ENCODE measurements at places on chromosomes 7 and 10.

- DNase-seq: no peak
Observed at GRCh38 chr10:71737834-71738197, 18.2 kb upstream of the C10orf105 start.

DNA sequence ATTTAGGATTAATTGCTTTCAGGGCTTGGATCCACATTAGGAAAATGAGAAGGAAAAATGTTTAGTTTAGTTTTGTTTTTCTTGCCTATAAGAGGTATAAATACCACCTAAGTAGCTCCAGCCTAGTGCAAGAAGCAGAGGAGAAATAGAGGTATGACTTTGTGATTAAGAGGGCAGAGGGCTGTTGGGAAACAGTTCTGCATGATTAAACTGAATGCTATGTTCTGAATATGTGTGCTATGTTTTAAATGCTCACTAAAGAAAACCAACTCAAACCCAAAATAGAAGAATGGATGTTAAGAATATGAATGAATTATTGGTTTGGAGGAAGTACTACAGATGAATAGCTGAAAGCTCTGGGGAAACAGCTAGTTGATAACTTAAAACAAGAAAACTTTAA, 7.6 kb downstream of the CALCR start:
- DNase-seq: no peak

GRCh38 chr10:132922872-132923271, 19.5 kb downstream of the CFAP46 start:
- no peak for DNase-seq

- peak; percentile 58 for DNase-seq
Observed at GRCh38 chr7:157136372-157136771, 2.4 kb upstream of the UBE3C start.

DNA sequence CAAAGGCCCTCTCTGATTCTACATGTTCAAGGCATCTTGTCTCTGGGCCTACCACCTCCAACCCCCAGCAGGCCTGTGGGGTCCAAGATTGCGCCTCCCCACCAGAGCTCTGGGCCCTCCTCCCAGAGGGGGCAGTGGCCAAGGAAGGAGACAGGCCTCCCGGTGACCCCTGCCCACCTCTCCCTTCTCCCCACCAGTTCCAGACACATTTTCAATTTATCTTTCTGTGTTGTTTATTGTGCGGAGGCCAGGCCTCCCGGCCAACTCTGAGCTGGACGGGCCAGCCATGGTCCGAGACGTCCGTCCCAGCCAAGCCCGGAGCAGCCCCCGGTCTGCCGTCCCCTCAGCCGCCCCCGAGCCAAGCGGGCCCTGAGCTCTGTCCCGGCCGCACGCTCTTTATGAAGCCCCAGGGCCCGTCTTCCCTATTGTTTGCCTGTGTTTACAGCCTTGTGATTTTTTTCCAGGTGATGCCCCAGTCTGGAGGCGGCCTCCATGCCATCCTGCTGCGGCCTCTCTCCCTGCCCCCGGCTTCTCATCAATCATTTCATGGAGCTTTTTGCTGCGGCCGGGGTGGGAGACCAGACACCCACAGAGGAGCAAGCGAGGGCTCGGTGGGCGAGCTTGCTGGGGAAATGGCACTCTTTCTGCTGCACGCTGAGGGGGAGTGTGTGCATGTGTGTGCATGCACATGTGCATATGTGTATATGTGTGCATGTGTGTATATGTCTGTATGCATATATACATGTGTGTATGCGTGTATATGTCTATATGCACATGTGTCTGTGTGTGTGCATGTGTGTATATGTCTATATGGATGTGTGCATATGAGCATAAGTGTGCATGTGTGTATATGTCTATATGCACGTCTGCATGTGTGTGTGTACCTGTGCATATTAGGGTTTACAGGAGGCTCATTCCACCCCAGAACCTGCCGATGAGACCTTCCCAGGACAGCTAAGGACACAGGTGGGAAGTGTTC, 52.7 kb upstream of the ELN start:
- DNase-seq: no peak

GRCh38 chr10:13346283-13347042, 1.6 kb downstream of the SEPHS1 start:
- no peak for DNase-seq

GRCh38 chr7:96034940-96035727, 262.8 kb downstream of the DYNC1I1 start:
- no peak for DNase-seq

- DNase-seq: no peak
Observed at GRCh38 chr7:8089036-8089780, 120.6 kb downstream of the GLCCI1 start.

- DNase-seq: no peak
Observed at GRCh38 chr7:116810267-116811116, 51.9 kb upstream of the CAPZA2 start.

DNA sequence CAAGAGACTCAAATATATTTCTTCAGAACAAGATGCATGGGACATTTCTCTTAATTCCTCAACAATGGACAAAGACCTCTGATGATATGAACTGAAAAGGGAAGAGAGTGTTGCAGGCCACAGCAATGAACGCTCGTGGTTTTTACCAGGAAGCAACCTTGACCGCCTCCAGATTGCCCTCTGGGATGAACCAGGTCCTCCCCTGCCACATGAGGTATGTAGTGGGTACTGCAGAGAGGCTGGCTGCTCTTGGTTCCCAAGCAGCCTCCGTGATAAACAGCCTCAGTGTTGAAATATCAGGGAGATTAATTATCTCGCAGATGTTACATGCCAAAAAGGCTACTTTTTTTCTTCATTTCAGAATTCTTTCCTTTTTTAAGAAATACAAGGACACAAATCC, 338.8 kb downstream of the ELMO1 start:
- no peak for DNase-seq

- DNase-seq: peak; percentile 98
Observed at GRCh38 chr10:103678178-103678526, 177.2 kb downstream of the SH3PXD2A start.

GRCh38 chr10:10680496-10680895, 337.2 kb upstream of the CELF2 start:
- no peak for DNase-seq

DNA sequence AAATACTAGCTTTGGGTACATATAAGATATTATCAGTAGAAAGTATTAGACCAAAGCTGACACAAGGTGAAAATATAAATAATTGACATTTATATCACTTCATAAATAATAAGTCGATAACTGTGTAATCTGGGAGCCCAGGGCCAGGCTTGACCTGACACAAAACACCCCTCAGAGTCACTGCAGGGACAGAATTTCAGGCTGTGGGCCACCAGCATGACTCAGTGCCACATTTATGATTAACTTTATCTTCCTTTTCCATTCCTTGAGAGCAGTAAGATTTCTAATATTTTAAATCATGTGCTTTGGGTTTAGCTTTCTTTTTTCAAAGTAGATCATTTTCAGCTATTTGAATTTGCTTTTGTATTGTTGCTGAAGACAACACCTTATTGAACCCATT, 102.9 kb upstream of the NFE2L3 start:
- DNase-seq: no peak

DNA sequence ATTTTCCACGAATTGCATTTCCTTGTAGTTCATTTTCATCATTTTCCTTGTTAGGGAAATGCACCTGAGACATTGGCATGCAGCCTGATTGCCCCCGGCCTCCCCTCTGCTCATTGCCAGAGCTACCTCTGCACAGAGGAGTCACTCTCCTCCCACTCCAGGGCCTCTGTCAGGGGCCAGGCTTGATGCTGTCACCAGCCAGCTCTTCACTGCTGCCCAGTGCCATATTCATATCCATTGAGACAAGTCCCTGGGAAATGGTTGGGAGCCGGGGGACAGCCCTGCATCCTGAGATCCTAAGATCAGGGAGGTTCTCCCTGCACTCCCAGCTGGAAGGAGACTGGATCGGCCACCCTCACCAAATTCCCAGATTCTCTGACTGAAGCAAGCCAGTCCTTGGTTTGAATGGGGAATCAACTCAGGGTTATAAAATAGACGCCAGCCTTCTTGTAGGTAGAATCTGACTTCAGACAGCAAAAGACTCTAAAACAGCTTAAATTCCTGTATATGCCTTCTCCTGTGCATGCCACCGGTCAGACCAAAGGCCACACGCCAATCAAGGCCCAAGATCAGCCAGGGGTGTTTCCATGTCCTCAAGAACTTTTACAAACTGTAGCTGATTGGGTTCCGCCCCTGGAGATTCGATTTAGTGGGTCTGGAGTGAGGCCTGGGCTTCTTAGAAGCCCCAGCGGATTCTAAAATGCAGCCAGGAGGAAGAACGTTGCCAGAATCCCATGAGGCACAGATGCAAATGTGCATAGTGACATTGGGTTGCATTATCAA, 86.5 kb downstream of the PARP12 start:
- no peak for DNase-seq

DNA sequence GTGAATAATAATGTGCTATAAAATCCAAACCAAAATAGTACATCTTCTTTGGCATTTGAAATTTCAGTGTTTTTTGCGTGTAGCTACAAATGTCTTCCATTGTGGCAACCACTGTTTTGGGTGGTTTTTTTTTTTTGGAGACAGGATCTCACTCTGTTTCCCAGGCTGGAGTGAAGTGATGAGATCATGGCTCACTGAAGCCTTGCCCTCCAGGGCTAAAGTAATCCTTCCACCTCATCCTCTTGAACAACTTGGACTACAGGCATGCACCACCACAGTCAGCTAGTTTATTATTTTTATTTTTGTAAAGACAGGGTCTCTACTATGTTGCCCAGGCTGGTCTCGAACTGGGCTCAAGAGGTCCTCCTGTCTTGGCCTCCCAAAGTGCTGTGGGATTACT, 455.1 kb downstream of the AUTS2 start:
- DNase-seq: no peak

DNA sequence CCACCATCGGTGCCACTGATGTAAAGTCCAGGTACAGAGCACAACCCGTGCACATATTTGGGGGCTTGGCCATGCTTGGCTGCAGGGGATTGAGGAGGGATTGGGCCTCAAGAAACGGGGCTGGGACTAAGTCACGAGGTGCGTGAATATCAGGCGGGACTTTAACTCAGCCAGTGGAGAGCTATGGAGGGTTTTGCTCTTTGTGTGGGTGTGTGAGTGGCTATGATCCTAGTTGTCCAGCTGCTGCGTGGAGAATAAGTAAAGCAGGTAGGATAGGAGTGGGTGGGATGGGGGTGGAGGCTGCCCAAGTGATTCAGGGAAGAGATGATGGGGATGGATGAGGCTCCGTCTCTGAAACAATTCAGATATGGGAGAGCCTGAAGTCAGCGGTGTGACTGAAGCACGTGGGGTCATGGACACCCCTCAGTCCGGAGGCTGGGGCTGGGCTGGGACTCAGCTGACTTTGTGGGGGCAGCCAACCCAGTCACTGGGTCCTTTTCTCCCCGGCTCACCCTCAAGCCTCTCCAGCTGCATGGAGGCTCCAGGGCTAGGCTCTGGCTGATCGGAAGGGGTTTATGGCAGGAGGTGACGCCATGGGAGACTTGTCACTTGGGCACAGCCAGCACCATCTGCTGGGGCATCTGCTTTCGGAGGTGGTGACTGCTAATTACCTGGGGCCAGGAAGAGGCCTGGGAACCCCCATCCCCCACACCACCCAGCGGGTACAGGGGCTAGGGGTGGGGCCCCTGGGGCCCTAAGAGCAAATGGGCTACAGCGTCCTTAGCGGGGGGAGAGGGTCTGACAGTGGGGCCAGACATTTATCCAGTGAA, 1.7 kb upstream of the LFNG start:
- no peak for DNase-seq

- no peak for DNase-seq
Observed at GRCh38 chr7:87570178-87570577, 30.5 kb downstream of the ABCB1 start.

DNA sequence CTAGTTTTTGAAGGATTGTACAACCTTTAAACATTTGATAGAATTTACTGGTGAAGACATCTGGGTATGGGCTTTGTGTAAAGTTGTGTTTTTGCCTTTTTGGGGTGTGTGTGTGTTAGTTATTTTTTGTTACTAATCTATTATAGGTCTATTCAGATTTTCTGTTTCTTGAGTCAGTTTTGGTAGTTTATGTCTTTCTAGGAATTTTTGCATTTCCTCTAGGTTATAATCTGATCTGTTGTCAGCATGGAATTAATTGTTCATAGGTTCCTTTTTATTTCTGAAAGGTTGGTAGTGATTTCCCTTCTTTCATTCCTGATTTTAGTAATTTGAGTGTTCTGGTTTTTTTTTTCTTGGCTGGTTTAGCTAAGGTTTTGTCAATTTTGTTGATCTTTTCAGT, 17.7 kb downstream of the SEPTIN7 start:
- DNase-seq: no peak

GRCh38 chr10:84317174-84317573, 11.2 kb upstream of the CCSER2 start:
- DNase-seq: no peak

DNA sequence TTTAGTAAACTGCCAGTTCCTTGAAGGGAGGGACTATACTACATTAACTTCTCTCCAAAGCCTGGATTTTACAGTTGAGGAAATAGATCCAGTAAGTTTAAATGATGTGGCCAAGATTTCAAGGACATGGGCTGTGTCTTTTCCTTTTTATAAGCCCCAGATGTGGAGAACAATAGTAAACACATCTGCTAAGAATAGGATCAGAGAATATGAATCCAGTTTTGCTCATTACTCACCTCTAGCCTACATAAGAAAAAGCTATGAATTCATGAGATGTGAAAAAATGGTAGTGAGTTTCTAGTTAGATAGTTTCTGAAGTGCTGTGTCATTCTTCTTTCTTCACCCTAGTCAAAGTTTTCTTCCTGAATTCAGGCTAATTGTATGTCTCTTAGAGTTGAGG, 38.6 kb downstream of the MAGI2 start:
- DNase-seq: no peak

DNA sequence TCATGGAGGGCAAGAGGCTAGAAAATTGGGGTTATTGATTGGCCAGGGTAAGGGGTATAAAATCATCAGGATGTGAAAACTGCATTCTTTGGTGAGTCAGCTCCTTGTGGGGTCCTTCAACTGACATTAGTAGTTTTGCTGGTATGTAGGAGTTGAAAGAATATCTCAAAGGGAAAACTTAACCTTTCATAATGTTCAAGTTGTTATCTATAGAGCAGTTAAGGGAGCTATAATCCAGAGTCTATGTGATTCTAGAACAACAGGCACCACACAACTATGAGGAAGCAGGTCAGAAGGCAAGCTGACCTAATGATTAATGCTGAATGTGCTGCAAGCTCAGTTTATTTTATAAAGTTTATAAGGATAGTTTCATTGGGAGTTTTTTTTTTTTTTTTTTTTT, 13.7 kb downstream of the PRPS1L1 start:
- DNase-seq: no peak

DNA sequence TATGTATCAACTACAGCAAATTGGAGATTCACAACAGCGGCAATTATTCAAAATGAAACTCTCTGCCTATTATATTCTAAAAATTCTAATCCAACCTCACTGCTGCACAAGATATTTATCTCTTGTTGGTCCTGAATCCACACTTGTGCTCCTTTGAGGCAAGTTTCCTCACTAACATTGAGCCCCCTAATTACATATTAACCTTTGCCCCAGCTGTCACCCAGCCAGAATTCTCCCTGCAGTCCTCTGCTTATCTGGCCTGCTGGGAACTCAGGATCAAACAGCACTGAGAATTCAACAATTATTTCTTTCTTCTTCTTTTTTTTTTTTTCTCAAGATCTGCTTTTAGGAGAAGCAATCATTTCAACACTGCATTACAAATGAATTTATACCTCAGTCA, 21.5 kb upstream of the PLAC9 start:
- DNase-seq: no peak
